NCI-H345 (cell line): ENCODE measurements at places on chromosomes 7 and 10.

DNA sequence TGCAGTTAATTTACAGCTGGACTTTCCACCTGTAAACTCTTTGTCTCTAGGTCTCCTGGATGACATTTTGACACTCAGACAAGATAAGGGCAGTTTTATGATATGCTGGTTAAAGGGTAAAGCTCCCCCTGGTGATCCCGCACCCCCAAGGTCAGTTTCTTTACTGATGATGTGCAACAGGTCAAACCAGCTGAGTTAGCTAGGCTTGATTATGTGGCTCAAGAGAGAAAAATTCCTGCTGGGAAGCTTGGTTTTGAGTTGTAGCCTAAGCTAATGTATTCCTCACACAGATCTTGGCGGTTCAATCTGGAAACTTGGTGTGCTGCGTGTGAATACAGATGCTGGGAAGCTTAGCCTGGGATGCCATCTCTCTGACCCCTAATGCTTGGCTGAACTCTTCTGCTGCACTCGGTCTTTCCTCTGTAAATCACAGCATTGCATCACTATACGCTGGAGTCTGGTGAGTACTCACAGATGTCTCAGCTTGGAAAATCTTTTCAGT, 11.4 kb upstream of the AKR1D1 start:
- DNase-seq = no peak

- no peak for DNase-seq
Measured at GRCh38 chr10:122505885-122506645, 44.7 kb downstream of the HTRA1 start.

GRCh38 chr10:24349379-24350001, 140.6 kb downstream of the KIAA1217 start:
- DNase-seq = no peak

GRCh38 chr10:69464801-69465401, 13.6 kb downstream of the TSPAN15 start:
- DNase-seq = no peak

DNA sequence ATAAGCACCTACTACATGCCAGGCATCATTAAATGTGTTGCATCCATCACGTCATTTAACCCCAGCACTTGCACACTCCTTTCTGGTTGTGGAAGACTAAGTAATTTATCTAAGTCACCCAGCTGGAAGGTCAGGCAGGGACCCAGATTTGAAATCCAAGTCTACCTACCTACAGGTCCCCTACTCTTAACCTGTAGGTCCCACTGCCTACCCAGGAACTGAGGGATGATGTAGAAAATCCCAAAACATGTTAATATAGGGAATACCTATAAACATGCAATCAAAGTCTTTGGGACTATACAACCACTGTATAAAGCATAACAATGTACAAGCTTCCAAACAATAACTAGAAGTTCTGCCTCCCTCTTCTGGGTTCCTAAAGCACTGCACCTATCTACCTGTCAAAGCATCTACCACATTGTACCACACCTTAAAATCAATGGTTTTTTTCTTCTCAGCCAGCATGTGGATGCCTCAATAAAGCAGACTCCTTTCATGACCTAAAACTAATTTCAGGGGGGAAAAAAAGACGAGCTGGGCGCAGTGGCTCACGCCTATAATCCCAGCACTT, 5.6 kb downstream of the IL6 start:
- DNase-seq = no peak
